ENCODE measurements at places on chromosomes 11 and 22.

GRCh38 chr11:126146454-126147192, 64.8 kb downstream of the RPUSD4 start:
- DNase-seq: no peak

DNA sequence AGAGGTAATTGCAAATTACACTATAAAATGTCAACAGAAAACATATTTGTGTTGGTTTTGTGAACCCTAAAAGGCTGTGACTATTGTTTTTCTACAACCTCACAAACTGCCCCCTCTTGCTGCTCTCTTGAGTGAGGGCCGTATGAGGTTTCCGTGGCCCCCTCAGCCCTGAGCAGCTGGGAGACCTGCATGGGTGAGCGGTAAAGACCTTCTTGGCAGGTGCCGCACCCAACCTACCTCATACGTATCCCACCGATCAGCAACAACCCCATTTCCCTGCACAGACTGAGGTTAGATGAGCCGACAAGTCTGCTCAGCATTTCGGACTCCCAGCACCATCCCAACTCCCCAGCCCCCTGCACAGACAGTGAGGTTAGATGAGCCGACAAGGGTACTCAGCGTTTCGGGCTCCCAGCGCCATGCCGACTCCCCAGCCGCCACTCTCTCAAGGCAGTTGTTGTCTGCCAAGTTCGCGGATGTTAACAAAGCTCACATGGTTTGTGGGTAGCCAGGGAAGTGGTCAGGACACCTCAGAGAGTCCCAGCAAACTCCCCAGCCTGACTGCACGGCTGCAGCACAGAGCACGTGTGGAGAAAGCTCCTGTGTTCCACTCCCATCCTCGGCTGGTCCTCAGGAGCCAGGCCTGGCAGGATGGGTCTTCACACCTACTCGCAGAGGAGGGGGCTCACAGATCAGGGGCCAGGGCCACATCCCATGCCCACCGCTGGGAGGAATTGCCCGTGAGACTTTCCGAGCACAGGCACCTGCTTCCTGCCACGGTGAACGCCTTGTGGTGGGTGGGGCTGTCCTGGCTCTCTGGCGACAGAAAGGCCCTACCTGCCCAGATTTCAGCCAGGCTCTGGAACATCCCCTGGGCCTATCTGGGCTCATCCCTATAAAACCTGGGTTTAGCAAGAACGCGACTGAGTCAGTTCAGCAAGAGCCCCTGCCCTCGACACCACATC, 502.9 kb downstream of the BRD1 start:
- DNase-seq: no peak

DNA sequence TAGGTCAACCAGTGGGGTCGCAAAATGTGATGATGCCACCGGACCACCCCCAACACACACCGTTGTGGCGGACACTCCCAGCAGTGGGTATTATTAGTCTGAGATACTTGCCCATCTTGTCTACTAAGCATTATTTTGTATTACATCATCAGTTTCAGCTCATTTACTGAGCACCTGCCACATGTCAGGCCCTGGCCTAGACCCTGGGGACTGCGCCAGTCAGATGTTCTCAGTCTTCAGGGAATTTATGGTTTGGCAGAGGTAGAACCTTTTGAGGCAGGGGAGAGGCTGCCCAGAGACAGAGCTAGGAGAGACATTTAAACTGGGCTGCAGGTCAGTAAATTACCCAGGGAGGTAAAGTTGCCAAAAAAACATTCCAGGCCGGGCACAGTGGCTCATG, 43.1 kb upstream of the GCAT start:
- no peak for DNase-seq

GRCh38 chr11:2220173-2220771, 48.7 kb upstream of the TH start:
- no peak for DNase-seq

- DNase-seq: peak; percentile 93
Observed at GRCh38 chr11:131889146-131889577, 518.7 kb downstream of the NTM start.

DNA sequence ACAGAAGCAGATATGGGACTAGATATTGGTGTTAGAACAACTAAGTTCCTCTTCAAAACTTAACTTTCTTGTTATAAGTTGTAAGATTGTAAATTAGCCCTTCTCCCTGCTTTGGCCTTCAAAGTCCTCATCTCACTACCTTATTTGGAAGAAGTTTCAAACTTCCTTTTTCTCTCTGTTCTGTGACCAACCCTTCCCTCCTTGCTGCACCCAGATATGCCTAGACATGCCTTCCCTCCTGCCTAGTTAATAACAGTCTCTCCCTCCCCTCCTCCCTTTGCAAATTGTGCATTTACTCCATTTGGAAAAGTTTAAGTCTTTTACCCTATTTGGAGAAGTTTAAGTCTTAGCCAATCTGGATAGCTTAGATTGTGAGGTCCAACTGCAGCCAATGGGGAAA, 4.9 kb downstream of the OR52K2 start:
- DNase-seq: peak; percentile 21

DNA sequence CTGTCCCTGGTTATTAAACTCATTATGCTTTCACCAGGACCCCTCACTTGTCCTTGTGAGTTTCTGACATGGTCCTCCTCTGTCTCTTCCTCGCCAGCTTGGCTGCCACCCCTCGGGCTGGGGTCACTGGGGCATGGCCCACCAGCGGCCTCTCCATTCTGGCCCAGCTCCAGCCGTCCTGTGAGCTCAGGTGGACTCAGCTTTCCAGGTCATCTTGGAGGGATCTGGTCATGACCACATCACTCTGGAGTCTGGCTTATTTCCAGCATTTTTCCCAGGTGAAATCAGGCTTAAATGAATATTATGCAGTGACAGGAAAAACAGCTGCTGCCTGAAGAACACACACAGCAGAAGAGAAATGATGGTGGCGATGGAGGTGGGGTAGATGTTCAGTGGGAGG, 224.5 kb downstream of the ADAMTS15 start:
- DNase-seq: no peak

DNA sequence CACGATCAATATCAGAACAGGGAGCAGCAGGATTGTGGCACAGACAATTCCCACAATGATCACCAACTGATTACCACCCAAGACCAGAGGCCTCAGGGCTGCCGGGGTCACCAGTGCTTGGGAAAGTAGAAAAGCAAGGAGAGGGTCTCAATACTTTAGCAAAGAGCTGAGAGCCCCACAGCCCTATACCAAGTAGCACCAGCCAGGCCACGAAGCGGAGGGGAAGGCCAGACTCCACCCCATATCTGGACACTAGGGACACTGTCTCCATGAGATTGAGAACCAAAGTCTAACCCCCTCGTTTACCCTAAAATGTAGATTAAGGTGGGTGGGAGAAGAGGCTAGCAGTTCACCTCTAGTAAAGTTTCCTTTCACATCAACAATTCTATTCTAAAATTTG, 24.1 kb upstream of the SCN2B start:
- no peak for DNase-seq

GRCh38 chr11:9479899-9480298, 19.1 kb downstream of the ZNF143 start:
- DNase-seq: no peak

GRCh38 chr11:16096336-16096735, 260.0 kb downstream of the SOX6 start:
- DNase-seq: peak; percentile 57

DNA sequence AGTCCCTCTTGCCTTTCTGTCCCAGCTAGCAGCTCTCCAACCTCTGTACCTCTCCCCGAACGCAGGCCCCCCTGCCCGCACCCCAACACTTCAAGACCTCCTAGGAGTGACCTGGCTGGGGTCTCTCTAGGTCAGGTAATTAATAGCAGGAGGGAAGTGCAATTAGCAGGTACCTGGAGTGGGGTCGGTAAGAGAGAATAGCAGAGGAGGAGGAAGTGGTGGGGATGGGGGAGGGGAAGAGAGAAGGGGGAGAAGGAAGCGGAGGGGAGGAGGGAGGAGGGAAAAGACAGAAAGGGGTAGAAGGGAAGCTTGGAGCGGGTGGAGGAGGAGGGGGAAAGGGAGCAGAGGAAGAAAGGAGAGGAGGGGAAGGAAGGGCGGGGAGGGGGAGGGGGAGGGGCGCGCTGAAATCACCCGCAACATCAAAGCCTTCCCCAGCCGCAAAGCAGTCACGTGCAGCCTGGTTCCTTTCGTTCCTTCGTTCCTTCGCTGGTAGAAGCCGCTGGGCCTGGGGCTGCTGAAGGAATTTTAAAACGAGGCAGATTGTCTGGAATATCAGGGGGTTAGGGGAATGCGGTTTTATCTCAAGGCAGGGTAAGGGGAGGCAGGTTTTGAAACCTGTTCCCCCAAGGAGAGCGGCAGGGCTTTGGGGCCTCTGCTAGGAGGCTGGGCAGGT, 29.3 kb upstream of the TCF20 start:
- DNase-seq: no peak

DNA sequence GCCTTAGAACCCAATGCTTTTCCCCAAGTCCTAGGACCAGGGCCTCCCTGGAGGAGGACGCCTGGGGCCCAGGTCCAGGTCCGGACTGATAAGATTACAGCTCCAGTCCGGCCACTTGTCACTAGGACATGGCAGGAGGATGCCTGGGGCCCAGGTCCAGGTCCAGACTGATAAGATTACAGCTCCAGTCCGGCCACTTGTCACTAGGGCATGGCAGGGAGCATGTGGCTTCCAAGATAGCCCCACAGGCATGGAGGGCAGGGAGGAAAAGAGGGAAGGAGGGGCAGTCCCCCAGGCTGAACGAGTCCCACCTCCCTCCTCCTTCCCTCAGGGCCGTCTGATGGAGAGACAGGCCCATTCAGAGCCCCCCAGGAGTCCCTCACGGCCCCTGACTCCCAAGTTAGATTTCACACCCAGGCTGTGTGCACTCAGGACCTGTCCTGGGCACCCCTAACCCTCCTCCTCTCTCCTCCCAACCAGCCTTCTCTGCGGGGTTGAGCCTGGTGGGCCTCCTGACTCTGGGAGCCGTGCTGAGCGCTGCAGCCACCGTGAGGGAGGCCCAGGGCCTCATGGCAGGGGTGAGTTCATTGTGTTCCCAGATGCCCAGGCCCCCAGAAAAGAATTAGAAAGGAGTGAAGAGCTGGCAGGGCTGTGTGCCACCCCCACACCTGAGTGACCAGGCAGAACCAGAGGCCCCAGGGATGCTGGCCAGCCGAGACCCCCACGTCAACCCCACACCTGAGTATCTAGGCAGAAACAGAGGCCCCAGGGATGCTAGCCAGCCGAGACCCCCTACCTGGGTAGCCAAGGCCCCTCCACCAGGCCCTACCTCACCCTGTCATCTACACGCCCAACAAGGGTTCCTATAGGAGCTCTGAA, 2.1 kb downstream of the TSPAN32 start:
- no peak for DNase-seq

- DNase-seq: no peak
Observed at GRCh38 chr11:108670451-108670850, 5.6 kb downstream of the DDX10 start.

GRCh38 chr11:92738276-92738675, 231.2 kb upstream of the MTNR1B start:
- no peak for DNase-seq

DNA sequence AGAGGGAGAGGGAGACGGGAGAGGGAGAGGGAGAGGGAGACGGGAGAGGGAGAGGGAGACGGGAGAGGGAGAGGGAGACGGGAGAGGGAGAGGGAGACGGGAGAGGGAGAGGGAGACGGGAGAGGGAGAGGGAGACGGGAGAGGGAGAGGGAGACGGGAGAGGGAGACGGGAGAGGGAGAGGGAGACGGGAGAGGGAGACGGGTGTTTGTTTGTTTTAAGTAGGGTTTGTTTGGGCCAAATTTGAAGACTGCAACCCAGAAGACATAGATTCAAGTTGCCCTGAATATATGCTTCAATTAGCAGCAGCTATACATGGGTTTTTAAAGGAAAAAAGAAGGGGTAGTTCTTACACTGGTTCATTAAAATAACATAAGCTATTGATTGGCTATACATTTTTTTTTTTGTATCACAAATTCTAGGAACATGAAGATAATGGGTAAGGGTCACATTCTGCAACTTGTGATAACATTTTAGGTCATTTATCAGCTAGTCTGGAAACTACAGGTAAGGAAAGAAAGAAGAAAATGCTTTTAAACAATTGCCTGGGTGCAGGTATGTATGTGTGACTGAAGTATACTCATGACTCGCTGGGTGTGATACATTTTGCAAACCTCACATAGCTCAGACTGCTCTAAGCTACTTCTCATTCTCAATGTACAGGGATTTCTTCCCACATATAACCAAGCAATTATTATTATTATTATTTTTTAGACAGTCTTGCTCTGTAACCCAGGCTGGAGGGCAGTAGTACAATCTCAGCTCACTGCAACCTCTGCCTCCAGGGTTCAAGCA, 67.3 kb downstream of the MCHR1 start:
- DNase-seq: peak; percentile 22

DNA sequence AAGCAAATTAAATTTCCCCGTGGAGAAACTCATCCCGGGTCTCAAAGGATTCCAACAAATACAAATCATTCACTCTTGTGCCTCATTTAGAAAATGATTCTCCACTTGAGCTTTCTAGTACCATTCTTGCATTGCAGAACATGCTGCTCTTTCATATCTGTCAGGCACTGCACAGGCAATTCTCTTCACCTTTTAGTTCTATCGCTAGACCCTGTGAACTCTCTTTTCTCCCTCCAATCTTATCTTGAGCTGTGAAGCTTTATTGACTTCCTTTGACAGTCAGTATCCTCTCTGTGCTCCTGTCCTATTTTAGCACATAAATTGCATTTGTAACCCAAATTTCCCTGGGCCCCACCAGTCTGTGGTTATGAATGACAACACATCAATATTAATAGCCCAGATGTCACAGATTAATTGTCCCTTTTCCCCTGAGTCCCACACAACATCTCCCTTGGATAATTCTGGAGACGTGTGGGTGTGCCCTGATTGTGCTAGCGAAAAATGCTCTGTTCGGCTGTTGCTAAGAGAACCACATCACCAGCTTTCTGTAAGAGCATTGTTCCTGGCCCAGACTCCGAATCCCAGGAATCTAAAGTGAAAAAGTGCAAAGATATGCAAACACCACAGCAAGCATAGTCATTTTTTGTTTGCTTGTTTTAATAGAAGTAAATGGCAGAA, 22.4 kb upstream of the SC5D start:
- DNase-seq: no peak

DNA sequence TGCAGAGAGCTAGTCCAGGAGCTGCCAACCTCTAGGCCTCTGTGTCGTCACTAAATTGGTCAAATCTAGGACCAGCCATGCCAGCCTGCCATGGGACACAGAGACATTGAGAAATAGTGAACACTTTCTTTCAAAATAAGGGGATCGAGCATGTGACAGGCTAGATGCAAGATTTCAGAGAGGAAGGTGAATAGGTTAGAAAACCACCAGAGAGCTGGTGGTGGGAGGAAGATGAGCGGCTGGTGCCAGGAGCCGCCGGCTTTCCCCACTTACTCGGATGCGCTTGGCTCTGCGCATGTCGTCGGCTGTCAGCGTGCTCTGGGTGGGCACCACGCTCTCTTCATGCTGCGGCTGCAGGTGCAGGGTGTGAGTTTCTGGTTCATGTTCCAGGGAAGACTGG, 35.4 kb upstream of the NFRKB start:
- DNase-seq: no peak

DNA sequence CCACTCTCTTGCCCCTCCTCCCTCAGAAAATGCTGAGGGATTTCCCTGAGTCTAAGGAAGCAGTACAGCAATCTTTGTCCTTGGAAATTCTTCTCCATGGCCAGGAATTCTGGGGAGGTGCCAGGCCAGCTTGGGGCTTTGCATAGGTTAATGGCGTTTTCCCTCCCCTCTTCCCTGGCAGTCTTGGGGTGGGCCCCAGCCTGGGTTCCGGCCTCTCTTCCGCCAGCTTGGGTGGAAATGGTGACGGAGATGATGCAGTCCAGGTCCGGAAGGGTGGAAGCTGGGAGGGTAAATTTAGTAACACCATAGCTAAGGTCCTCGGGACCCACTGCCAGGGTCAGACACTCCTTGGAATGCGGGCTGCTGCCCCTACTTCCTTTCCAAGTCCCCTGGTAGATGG, 5.0 kb downstream of the PHLDB1 start:
- peak; percentile 51 for DNase-seq
